ENCODE measurements at places on chromosomes 7 and 10.

GRCh38 chr7:6545398-6546126 lies 5.7 kb downstream of the GRID2IP start:
- DNase-seq = no peak

DNA sequence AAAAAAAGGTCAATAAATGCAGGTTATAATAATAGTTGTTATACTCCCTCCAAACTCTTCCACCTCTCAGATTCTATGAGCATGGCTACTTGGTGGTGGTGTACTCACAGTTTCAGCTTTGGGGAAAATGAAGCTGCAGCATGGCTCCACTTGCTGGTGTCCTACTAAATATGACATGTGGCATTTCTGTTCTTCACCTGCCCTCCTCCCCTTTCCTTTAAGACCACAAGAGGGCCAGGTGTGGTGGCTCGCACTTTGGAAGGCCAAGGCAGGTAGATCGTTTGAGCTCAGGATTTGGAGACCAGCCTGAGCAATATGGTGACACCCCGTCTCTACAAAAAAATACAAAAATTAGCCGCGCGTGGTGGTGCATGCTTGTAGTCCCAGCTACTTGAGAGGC lies 101.1 kb downstream of the SLC37A3 start:
- no peak for DNase-seq

GRCh38 chr7:55467047-55467593 lies 102.0 kb downstream of the LANCL2 start:
- no peak for DNase-seq

DNA sequence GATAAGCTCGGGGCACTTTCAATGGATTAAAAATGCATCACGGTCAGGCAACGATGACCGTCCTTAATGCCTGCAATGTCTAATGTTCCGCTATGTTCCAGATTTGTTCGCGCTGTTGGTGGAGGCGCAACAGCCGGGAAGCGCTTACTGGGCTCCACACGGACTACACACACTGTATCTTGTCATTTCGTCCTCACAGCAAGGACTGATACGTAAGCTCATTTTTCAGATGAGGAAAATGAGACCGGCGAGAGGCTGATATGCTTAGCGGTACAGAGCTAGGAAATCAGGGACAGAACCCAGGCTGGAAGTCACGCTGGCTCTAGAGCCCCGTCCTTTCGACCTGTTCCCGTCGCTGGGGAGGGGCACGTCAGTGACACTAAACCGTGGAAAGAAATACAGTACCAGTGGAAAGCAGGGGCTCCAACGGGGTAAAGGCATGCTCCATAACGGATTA lies 670 bp downstream of the TPK1 start:
- peak; percentile 64 for DNase-seq

DNA sequence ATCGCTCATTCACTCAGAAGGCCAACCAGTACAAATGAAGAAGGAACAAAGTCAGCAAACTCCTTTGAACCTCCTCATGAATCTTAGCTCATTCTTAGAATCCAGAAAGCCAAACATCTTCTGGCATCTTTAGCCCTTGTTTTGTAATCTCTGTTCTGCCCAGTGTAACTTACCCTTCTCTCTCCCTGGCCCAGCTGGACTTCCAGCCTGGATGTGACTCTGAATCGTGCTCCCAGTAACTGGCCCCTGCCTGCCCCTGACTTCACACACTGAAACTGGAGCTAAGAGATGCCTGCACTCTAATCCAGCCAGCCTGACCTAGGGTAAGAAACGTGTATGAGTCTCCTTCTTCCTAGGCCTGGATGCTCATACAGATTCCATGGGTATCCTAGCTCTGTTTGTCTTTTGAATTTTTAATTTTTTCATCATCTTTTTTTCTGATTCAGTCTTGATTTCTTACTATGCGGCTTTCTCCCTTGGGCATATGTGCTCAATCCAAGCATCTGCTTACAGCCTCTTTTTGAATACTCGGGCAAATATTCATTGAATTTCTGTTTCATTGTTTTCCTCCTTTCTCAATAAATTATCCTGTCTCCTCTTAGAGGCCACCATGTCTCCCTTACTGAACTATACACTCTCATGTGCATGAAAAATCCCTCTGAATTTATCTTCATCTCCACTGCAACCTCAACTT lies 845.6 kb upstream of the AUTS2 start:
- no peak for DNase-seq

DNA sequence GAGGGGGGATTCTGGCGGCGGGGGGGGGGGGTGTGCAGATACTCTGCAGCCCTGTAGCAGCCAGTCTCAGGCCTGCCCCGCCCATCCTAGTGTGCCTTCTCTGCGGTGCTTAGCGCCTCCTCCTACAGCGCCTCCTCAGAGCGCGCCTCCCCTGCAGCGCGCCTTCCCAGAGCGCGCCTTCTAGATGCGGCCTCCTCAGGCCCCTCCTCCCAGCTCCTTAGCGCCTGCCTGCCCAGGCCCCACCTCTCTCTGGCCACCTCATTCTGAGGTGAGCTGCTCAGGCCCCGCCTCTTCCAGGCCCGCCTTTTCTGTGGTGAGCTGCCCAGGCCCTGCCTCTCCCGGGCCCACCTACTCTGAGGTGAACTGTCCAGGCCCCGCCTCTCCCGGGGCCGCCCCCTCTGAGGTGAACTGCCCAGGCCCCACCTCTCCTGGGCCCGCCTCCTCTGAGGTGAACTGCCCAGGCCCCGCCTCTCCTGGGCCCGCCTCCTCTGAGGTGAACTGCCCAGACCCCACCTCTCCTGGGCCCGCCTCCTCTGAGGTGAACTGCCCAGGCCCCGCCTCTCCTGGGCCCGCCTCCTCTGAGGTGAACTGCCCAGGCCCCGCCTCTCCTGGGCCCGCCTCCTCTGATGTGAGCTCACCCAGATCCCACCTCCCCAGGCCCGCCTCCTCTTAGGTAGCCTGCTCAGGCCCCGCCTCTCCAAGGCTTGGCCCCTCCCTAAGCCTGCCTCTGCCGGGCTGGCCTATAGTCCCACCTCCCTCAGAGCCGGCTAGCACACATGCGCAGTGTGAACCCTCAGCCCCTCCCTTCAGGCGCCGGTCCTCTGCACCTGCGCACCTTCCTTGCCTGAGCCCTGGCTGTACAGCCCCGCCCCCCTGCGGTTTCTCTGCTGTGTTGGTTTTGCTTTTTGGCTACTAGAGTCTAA lies 2.1 kb upstream of the SGCE start:
- peak; percentile 98 for DNase-seq

GRCh38 chr10:33600381-33600780 lies 265.9 kb upstream of the NRP1 start:
- DNase-seq = no peak

GRCh38 chr7:23216021-23216420 lies 30.6 kb upstream of the GPNMB start:
- DNase-seq = no peak

GRCh38 chr10:76697923-76698322 lies 939.7 kb downstream of the KCNMA1 start:
- DNase-seq = no peak

GRCh38 chr7:117347480-117347879 lies 24.6 kb upstream of the WNT2 start:
- no peak for DNase-seq

DNA sequence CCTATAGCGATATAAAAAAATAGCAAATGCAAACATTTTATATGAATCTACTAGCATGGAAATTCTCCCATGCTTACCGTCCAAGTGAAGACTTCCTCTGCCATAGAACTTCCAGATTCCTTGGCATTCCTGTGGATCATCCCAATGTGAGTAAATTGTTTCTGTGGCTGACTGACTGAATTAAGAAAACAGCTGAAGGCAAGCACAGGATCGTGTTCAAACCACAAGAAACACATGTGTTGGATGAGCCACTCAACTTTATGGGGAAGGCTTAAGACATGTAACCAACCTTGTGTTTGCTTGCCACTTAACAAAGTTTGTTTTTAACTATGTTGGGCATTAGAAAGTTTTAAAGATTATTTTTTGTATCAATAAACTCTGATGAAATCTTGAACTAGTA lies 2.6 kb upstream of the MYPN start:
- DNase-seq = no peak

GRCh38 chr7:38798552-38799267 lies 110.3 kb downstream of the VPS41 start:
- DNase-seq = no peak

DNA sequence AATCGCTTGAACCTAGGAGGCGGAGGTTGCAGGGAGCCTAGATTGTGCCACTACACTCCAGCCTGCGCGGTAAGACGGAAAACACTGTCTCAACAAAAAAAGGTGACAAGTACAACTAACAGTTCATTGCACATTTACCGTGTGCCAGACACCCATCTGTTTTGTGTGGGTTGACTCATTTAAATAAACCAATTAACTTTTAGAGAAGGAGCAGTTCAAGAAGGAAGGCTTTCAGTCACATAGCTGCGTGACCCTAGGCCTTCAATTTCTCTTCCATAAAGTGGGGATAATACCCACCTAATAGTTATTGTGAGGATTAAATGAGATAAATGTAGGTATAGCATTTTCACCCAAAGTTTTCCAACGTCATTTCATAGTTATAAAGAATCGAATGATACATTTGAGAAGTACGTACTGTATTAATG lies 52.3 kb upstream of the KDM7A start:
- DNase-seq = no peak

GRCh38 chr7:123709525-123709924 lies 39.3 kb downstream of the WASL start:
- no peak for DNase-seq

- no peak for DNase-seq
Observed at GRCh38 chr10:3347413-3348182, 175.0 kb upstream of the PITRM1 start.

DNA sequence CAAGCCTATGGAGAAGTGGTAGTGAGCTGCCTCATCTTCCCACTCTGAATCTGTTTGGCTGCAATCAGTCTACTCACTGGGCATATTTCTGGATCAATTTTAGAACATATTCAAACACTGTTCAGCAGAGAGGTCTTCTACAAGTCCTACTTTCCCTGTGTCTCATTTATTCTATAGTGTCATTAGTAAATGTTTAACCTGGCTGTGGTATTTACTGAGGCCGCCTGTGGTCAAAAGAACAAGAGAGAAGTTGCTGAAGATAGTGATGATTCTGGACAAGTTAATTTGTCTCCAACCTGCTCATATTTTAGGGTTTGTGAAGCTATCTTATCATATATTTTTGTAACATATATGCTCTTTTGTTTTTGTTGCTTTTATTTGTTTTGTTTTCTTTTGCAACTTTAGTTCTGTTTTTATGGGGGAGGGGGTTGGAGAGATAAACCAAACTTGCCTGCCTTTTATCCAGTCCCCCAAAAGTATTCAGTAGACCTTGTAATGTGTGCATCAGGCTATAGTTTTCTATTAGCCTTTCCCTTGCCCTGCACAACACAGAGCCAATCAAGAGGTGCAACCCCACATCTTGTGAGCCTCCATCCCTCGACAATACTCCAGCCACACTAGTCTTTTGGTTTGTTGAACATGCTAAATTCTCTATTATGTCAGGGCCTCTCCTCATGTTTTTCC lies 362.8 kb upstream of the MBL2 start:
- DNase-seq = no peak

DNA sequence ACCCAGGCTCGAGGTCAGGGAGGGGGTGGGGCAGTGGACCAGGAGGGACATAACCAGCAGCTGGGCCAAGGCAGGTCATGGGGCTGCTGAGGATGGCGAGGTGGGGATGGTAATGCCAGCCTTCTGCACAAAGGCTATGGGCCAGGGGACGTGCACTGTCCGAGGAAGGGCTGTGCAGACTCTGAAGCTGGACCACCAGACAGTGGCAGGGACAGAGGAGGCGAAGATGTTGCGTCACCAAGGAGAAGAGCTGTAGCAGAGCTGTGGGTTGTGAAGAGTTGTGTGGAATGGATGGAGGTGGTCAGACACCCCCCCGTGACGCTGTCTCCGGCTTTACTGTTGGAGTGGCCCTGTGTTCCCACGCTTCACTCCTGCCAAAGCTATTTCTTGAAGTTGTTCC lies 1.8 kb downstream of the CLEC2L start:
- no peak for DNase-seq

GRCh38 chr7:30931161-30931928 lies 19.7 kb downstream of the AQP1 start:
- no peak for DNase-seq

GRCh38 chr7:114622221-114622620 lies 207.6 kb downstream of the FOXP2 start:
- no peak for DNase-seq

DNA sequence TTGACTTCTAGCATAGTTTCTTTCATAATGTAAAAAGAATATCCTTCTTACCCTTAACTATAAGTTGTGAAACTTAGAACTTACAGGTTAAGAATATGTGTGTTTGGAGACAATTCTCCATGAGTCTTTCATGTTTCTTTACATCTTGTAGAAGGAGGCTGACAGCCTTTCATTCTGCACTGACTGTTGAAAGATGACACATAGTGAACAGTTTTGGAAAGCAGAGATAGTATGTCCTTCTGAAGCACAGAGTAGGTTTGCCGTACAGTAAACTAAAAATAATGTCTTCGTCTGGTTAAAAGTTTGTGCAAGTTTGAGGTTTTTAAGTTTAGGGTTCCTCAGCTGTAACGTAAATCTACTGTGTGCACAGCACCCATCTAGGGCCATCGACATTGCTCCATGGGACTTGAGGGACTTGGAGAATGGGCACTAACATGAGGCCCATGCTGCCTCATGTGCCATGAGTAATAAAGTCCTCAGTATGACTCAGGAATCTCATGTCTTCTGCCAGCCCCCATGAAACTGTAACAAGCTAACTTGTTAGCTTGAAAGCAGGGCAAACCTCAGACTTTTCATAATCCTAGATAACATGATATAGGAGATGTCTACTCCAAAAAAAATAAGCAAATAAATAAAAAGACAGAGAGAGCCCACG lies 24.5 kb upstream of the ELAPOR2 start:
- DNase-seq = peak; percentile 10

DNA sequence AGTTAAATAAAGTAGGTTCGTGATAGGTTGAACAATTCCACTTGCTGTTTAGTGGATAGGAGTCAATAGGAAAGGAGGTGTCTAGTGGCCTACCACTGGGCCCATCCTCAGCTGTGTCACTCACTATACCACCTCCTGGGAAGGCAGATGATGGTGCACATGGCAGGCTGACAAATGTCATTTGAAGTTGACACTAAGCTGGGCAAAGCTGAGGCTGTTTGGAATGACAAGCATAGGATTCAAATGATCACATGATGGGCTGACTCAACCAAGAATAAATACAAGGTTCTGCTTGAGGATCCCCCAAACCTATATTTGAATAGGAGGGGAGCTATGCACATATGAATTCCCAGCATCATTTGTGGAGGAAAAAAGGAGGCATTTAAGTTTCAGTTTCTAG lies 489.8 kb downstream of the RPS24 start:
- no peak for DNase-seq

DNA sequence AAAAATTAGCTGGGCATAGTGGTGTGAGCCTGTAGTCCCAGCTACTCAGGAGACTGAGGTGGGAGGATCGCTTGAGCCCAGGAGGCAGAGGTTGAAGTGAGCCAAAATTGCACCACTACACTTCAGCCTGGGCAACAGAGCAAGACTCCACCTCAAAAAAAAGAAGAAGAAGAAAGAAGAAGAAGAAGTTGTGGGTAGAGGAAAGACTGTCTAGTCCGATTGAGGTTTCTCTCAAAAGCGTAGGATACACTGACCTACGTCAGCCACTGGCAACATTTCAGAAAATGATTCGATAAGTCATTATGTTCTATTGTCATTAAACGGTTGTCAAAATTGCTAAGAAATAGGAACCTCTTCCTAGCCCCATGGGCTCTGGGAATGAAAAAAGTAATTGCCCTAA lies 22.3 kb upstream of the RHBDD2 start:
- no peak for DNase-seq

- DNase-seq = no peak
Observed at GRCh38 chr7:143394068-143394467, 12.9 kb downstream of the ZYX start.

- no peak for DNase-seq
Observed at GRCh38 chr7:50356212-50356944, 51.9 kb downstream of the IKZF1 start.

GRCh38 chr10:45640941-45641340 lies 31.6 kb downstream of the ZFAND4 start:
- no peak for DNase-seq

Measured in GM12865 (cell line).